Mesothelial cell of epicardium (in vitro differentiated cells): ENCODE measurements at places on chromosomes 2 and 18.

GRCh38 chr2:15882761-15883497, 57.4 kb upstream of the MYCN start:
- DNase-seq: no peak

GRCh38 chr2:180443888-180444287, 436.8 kb upstream of the CWC22 start:
- no peak for DNase-seq

DNA sequence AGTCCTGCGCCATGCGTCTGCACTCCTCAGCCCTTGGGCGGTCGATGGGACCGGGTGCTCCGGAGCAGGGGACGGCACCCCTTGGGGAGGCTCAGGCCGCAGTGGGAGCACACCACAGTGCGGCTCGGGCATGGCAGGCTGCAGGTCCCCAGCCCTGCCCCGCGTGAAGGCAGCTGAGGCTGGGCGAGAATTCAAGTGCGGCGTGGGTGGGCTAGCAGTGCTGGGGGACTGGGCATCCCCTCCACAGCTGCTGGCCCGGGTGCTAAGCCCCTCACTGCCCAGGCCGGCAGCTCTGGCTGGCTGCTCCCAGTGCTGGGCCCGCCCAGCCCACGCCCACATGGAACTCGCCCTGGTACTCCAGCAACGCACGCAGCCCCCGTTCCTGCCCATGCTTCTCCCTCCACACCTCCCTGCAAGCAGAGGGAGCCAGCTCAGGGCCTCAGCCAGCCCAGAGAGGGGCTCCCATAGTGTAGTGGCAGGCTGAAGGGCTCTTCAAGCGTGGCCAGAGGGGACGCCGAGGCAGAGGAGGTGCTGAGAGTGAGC, 198.3 kb upstream of the CNTNAP5 start:
- no peak for DNase-seq

DNA sequence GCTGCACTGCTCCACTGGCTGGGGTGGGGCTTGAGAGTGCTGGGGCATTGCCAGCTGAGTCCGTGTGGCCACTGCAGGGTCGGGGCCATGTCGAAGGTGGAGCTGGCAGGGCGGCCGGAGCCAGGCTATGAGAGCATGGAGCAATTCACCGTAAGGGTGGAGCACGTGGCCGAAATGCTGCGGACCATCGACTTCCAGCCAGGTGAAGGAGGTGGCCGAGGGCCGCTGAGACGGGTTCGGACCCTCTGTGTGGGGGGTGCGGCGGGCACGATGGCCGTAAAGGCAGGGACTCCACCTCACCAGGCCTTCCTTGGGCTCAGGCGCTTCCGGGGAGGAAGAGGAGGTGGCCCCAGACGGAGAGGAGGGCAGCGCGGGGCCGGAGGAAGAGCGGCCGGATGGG, 2.1 kb downstream of the UCN start:
- no peak for DNase-seq

DNA sequence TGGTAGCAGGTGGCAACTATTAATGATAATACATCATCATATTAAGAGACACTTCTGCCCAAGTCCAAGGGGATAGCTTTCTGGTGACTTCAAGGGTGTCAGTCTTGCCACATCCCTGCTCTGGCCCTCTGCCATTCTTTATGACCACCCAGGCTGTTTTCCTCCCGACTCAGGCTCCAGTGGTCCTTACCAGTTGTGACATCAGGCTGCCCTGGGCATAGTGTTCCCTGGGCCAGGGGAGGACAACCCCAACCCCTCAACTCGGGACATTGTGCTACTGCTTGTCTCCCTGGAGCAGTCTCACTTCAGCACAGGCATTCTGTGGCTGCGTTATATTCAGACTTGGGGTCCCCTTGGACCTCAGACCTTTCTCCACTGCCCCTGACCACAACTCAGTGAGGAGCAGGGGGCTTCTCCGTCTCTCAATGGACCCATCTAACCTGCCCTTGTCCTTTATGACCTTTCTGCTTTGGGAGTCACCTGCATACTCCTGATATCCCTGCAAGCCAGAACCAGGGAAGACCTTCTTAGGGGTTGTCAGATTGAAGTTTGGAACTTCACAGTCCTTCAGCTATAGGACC, 12.8 kb downstream of the DNAJB2 start:
- DNase-seq: peak; percentile 20

- no peak for DNase-seq
Observed at GRCh38 chr2:217901835-217902378, 100.9 kb downstream of the TNS1 start.

DNA sequence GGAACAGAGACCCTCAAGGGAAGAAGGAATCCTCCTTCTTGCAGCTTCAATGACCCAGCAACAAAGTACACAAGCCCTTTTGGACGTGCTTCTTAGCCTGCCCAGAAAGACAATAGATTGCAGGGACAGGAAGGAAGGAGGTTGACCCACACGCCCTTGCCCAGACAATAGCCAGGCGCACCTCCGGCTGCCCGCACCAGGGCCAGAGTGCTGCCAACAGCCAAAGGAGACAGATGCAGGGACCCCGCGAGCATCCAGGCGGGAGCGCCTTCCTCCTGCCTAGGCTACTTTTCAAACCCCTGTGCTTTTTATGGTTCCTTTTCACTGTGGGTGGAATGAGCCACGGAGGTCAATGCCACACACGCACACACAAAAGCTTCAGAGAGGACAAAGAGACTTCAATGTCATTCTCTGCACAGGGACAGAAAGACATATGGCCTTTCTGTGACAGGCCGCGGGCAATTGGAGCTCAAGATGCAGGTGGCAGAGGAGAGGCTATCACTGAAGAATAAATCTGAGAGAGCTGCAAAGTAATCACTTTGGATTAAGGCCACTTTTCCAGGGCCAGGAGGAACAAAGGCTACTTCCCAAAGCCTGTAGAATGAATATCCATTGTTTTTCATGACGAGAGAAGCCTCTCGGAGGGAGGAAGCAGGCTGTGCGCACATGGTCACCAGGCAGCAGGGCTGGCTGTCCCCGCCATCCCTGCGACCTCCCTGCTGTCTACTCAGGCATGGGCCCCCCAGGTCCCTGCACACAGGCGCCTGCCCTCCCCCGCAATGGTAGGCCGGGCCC, 300.6 kb downstream of the EIPR1 start:
- no peak for DNase-seq

DNA sequence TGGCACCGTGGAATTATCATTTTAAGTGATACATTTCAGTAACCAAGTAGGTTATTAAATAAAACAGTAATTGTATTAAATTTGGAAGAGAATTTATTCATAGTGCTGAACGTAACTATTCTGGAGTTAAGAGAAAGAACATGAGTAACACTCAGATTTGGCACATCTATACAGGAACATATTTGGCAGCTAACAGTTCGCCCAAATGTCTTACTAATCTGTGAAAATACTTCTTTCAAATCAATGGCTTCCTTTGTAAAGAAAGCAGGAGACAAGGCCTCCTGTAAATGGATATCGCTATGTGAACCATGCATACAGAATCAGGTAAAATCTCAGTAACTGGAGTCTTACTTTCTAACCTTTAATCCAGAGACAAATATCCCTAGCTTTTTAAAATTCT, 64.4 kb downstream of the ZNF516 start:
- no peak for DNase-seq

- no peak for DNase-seq
Observed at GRCh38 chr2:232874677-232875223, 4.7 kb downstream of the SNORC start.

DNA sequence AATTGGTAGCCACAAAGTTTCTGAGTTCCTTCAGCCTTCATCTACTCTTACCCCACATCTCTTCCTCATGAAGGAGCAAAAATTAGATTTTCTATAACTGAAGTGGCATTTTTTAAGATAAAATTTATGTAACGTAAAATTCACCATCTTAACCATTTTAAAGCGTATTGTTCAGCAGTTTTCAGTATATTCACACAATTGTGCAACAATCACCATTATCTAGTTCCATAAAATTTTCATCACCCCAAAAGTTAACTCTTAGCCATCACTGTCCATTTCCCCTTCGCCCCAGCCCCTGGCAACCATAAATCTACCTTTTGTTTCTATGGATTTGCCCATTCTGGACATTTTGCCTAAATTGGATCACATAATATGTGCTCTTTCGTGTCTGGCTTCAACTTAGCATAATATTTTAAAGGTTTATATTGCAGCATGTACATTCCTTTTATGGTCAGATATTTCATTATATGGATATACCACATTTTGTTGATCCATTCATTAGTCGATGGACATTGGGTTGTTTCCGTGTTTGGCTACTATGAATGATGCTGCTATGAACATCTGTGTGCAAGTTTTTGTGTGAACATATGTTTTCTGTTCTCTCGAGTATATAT, 44.6 kb downstream of the ATIC start:
- no peak for DNase-seq

GRCh38 chr18:62457877-62458276, 64.9 kb upstream of the ZCCHC2 start:
- DNase-seq: no peak

- no peak for DNase-seq
Observed at GRCh38 chr2:200383380-200384110, 77.1 kb downstream of the SPATS2L start.

GRCh38 chr2:78351208-78351607, 674.3 kb upstream of the REG3G start:
- no peak for DNase-seq

- peak; percentile 34 for DNase-seq
Observed at GRCh38 chr18:74463254-74463653, 6.1 kb upstream of the DIPK1C start.

- DNase-seq: no peak
Observed at GRCh38 chr18:75754433-75754832, 326.9 kb upstream of the SMIM21 start.

DNA sequence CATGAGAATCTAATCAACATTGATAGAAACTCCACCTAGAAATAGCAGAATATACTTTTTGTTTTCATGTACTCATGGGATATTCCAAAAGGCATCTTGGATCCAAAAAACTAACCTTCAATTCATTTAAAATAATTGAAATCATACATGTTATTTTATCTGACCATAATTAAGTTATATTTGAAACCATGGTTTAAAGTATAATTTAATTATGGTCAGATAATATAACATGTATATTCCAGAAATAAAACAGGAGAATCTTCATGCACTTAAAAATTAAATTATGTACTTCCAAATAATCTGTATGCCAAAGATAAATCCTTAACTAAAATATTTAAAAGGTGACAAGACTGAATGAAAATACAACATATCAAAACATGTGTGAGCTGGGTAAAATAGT, 651.3 kb upstream of the LINC00305 start:
- DNase-seq: no peak

DNA sequence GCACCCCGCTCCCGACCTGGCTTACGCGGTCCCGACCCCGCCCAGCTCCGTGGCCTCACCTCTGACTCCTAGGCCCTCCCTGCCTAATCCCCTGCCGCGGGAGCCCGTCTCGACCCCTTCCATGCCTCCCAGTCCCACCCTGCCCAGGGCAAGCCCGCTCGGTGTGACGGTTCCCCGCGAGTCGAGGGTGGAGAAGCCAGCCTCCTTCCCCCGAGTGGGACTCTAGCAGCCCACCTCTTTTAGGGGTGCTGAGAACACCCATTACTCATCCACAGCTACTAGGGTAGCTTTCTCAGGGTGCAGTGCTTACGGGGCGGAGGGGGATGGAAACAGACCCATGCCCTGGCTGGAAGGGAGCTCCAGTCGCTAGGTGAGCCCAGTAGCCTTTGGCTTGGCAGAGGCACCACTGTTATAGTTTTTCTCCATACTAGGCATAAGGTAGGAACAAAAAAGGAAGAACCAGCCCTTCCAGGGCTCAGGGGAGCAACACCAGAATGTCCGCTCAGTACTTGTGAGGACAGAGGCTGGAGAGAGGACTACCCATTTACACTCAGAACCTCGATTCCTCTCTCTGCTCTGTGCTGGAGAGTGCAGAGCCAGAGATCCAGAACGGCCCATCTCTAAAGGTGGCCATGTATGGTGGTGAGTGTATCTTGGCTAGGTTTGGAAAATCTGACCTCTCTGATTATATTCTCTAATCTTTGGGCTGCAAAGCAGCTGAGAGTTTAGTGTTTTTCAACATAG, 606 bp downstream of the AGBL5 start:
- DNase-seq: no peak

GRCh38 chr2:144310484-144310883, 209.4 kb downstream of the ZEB2 start:
- no peak for DNase-seq

- DNase-seq: no peak
Observed at GRCh38 chr2:42169874-42170521, 845 bp downstream of the EML4 start.

DNA sequence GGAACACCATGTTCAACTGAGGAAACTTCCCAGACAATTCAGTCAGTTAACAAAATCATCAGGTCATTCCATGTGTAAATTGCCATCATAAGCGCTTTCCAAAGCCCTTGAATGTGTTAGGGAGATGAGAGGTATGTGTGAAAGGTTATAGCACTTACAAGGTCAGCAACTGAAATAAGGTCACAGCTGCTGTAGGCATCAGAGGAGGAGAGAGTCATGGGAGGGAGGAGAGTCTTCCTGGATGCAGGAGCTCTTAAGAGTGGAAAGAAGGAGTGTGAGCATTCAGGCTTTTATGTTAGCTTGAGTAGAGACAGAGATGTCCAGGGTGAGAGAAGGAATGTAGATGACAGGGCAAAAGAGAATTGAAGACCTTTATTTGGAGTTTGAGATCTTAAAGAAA, 67.0 kb downstream of the CAB39 start:
- DNase-seq: no peak

- no peak for DNase-seq
Observed at GRCh38 chr2:46504685-46505471, 25.5 kb downstream of the TMEM247 start.

DNA sequence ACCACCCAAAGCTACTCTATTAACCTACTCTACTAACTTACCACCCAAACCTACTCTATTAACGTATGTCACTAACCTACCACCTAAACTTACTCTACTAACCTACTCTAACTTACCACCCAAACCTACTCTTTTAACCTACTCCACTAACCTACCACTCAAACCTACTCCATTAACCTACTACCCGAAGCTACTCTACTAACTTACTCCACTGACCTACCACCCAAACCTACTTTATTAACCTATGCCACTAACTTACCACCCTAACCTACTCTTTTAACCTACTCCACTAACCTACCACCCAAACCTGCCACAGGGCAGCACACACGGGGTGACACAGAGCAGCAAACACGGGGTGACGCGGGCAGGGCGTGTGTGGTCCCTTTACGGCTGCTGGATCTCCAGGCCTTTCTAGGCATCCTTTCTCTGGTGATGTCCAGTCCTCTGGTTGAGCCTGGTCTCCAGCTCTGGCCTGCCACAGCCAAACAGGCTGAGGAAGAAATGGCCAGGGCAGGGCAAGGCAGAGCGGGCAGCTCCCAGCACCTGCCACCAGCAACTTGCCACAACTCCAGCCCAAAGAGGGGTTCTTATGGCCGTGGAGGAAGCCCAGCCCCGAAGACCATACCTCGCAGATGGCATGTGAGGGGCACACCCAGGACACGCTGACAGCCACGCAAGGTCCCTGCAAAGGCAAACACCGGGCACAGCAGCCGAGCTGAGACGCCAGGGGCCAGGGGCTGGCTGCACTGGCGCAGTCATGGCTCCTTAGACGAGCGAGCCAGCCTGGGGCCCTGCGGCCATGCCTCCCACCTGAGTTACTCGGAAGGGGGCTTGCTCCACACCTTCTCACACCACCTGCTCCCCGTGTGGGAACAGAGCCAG, 25.7 kb downstream of the PXDN start:
- no peak for DNase-seq

GRCh38 chr2:88697370-88698026, 6.0 kb downstream of the RPIA start:
- DNase-seq: no peak
